ENCODE measurements at places on chromosomes 7 and 10.

GRCh38 chr10:3830946-3831345, 45.9 kb upstream of the KLF6 start:
- DNase-seq = no peak

DNA sequence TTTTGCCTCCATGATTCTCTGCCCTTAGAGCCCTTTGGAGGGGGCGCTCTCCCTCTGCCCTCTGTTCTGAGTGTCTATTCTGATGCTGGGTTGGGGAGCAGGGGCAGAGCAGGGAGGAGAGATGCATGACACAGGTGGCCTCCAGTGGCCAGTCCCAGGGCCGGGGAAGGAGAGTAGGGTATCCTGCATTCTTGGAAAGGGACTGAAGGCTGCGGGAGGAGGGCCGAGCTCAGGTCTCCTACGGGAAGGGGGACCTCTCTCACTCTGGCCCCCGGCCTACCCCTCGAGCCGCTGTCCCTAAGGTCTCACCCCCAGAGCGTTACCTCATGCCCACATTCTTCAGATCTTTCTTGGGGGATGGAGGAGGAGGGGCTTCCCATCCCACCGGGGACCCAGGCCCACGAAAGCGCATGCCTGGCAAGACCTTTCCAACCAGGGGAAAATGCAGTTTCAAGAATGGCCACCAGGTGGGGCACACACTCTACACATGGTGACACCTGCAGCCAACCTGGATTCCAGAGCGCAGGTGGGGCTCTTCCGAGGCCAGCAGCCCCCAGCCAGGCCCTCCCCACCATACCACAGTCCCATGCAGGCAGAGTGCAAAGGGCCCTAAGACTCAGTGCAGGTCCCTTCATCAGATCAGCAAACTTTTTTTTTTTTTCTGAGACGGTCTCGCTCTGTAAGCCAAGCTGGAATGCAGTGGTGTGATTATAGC, 86.4 kb downstream of the MYL10 start:
- DNase-seq = peak; percentile 81

DNA sequence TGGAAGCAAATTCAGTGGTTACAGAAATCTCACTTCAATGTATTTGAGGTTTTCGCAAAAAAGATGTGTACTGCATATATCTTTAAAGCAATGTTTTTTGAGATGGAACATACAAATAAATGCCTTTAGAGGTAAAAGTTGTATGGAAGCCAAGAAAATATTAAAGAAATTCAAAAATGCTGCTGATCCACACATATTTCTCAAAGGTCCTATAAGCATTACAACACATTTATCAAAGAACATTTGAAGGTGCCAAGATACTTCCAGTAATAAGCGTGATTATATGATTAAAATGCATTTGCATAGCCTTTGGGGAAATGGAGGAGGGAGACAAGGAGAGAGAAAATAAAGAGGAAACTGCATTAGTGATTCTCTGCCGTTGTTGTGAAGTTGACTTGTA, 260.1 kb downstream of the BICC1 start:
- DNase-seq = no peak

GRCh38 chr7:7816084-7816483, 97.7 kb upstream of the RPA3 start:
- DNase-seq = peak; percentile 41

DNA sequence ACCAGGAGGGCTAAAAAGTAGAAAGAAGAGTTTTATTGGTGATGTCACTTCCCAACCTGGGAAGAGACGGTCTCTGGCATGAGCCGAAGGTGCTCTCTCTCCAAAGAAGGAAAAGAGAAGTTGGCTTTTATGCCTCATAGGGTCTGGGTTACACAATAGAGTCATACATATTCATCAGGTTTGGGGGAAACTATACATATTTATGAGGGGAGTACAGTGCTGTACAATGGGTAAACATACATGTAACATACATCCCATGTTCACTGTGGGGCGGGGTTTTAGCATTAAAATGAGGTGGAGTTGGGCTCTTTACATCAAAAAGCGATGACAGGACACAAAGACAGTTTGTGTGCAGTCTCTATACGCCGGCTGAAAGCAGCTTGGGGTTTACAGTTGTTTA, 701.7 kb downstream of the TYW1 start:
- DNase-seq = no peak

DNA sequence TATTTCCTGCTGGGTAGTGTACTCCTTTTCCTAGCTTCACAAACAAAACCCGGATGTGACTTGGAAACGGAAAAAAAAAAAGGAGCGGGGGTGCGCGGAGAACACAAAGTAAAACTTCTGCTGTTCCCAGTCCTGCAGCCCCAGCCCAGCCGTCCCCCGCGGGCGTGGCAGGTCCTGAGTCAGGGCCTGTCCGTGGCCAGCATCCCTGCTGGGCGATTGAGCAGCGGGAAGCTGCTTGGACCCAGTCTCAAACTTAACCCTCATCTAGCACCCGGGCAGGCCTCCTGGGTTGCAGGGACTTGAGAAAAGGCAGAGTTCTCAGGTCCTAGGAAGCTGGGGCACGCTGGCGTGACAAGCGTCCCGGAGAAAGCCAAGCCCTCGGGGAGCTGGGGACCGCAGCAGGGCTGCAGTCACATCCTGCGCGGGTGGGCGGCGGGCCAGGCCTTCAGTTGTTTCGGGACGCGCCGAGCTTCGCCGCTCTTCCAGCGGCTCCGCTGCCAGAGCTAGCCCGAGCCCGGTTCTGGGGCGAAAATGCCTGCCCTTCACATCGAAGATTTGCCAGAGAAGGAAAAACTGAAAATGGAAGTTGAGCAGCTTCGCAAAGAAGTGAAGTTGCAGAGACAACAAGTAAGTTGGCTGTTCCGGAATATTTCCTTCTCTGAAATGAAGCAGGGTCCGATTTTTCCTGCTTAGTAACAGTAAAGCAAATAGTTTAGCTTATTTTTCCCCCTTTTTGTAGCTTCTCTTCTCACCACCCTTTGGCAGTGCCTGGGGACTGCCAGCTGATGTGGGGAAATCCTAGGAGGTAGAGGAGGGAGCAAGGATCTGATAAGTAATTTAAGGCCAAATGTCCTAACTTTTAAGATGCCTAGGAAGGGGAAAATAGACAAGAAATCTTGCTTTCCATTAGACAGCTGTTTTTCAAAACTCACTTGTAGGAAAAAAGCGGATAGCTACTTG, at the start of gene GNG11:
GNG11 (plus strand) TSS at position 129 of the 960 bp plus-strand sequence; CDS start at position 532, 403 bp downstream.
- peak; percentile 39 for DNase-seq

DNA sequence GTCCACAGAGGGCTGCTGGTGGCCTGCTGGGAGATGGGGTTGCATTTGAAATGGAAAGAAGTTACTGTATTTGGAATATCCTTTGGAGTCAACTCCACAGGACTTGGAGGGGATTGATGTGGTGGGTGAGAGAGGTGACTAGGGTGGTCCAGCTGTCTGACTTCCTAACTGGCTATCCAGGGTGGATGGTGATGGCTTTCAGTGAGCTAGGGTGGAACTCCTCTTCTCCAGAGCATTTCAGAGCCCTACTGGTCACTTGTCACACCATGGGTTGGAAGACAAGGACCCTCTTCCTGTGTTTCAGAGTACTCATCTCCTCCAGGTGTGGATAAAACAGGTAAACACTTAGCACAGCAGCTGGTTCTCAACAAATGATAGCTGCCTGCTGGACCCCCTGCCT, 3.3 kb upstream of the ADAMTS14 start:
- no peak for DNase-seq

GRCh38 chr7:119341822-119342221, 931.2 kb upstream of the KCND2 start:
- no peak for DNase-seq

DNA sequence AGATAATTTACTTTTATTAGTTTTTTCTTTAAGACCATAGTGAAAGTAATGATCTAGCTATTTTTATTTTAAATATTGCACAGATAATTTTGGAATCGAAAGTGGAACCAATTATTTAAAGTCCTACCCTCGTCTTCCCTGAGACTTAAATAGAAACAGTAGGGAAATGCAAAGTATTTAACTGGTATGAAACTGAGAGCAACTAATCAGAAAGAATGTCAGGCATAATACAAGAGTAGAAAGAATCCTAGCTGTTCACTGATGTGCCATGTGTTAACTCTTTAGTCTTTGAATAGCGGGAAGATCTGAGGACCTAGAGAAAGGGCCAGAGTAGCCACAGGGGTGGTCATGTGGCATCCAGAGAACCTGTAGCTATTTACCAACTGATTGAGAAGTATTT, 630.0 kb downstream of the NRG3 start:
- no peak for DNase-seq

DNA sequence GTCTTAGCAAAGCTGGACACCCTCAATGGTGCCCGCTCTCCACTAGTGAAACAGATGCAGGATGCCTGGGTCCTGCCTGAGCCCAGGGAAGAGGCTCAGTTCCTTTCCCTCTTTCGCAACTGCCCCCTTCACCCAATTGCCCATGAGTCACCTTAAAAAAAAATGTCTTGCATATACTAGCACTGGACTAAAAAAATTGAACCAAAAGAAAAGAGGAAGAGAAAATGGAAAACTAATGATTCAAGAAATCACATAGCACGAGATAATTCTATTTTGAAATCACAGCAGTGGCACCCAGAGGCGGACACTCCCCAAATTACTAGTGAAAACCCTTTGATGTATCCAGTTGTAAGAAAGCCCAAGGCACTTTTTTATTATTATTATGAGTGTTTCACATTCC, 972.5 kb downstream of the LRMDA start:
- DNase-seq = no peak

GRCh38 chr7:50728184-50728583, 54.5 kb downstream of the GRB10 start:
- no peak for DNase-seq

DNA sequence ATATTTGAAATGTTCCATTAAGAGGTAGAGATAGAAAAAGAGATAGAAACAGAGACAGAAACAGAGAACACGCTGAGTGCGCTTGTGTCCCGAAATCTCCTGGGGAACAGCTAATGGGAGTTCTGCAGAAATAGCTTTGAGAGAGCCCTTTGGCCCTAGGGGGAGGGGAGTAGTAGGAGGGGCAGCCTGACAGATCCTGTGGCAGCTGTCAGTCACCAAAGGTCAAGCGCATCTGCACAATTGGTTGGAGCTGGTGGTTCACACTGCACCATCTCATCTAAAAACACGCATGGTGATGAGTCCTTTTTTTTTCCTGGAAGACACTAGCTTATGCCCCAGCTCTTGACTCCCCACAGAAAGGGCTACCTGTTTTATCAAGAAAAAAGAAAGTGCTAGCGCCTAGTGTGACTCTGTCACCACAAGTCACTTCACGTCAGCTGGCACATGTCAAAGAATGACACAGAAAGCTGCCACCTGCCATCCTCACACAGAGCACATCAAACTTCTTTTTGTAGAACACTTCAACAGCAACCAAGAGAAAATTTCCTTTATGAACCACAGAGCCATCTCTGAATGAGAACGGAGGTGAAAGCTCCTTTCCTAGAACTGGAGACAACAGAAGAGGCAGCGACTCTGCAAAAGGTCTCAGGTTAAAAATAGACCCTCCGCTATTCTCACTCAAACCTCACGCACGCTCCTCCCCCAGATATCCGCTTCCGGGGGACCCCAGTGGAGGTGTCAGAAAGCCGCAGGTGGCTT, 125.7 kb downstream of the GFRA1 start:
- peak; percentile 70 for DNase-seq

DNA sequence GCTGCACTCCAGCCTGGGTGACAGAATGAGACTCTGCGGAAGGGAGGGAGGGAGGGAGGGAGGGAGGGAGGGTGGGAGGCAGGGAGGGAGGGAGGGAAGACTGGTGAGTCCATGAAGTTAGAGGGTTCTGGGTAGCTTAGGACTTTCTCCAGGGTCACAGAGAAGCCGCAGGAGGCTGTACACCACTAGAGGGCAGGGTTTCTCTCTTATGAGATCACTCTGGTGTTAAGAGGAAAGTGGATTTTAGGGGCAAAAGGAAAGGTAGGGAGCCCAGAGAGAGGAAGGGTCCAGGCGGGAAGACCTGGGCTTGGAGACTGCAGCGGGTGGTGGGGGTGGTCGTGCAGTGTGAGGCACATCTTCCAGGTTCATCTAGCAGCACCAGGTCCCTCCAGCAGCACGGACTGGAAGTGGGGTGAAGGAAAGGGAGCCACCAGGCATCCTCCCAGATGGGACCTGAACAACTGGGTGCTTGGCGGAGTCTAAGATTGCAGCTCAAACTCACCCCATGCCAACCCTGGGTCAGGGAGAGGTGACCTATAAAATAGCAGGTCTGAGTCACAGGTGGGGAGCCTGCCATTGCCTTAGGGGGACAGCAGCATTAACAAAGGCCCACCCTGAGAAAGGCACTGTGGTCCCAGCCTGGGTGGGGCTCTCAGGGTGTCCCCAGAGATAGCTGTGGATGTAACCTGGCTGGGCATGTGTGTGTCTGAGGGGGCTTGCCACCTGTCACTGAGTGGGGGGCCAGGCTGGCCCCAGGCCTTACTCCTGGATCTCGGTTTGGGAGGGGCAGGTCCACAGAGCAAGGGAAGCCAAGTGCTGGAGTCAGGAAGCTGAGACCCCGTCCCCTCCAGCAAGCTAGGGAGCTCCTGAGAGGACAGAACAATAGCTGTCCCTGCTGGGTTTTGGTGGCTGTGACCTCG, 48.5 kb upstream of the SLC29A3 start:
- DNase-seq = peak; percentile 60

DNA sequence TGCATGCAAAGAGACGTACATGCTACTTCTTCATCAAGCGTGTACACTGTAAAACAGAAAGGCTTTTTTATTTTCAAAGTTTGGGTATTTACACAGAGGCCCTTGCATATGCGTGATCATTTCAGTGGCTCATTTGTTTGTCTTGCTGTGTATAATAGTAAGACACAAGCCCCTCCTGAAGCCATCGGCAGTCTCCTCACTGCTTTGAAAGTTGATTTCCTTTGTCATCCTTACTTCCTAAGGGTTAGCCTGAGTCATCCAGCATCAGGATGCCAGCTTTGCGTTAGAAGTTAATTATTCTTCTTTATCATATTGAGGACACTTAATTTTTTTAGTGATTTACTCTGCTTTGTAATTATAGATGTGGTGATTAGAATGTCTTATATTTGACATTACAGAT, 72.5 kb upstream of the CTBP2 start:
- DNase-seq = no peak

DNA sequence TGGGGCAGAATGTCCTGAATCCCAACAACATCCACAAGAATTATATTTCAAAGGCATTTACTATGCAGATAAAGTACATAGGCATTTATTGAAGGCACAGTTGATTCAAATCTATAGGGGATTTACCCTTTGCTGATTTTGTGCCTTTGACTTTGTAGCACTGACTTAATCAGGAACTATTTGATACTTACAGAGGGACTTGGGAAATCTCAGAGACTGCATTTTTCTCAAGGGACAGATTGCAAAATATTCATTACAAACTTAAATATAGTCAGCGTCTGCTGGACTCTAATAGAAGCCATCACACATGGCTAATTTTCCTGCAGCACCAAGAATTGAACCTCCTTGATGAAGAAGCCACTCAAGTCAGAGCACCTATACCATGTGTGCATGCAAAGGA, 44.9 kb downstream of the FAS start:
- DNase-seq = no peak

- no peak for DNase-seq
Measured at GRCh38 chr7:12623885-12624498, 53.5 kb downstream of the SCIN start.

- no peak for DNase-seq
Measured at GRCh38 chr7:31875424-31875823, 188.4 kb downstream of the PPP1R17 start.

- no peak for DNase-seq
Measured at GRCh38 chr7:32887395-32887794, 4.2 kb downstream of the KBTBD2 start.
